ENCODE measurements at places on chromosomes 7 and 10.

- no peak for DNase-seq
These were observed 55.9 kb upstream of the SEMA3A start for GRCh38 chr7:84250452-84250851.

GRCh38 chr7:158263110-158263963 lies 324.3 kb downstream of the PTPRN2 start:
- DNase-seq, result no peak

- DNase-seq, result no peak
These were observed 75.2 kb upstream of the KIF5B start for GRCh38 chr10:32131388-32131787.

- DNase-seq, result no peak
These were observed 698.9 kb downstream of the GRID1 start for GRCh38 chr10:85667638-85668233.

GRCh38 chr10:120336911-120337540 lies 120.0 kb upstream of the PLPP4 start:
- DNase-seq, result peak; percentile 40

DNA sequence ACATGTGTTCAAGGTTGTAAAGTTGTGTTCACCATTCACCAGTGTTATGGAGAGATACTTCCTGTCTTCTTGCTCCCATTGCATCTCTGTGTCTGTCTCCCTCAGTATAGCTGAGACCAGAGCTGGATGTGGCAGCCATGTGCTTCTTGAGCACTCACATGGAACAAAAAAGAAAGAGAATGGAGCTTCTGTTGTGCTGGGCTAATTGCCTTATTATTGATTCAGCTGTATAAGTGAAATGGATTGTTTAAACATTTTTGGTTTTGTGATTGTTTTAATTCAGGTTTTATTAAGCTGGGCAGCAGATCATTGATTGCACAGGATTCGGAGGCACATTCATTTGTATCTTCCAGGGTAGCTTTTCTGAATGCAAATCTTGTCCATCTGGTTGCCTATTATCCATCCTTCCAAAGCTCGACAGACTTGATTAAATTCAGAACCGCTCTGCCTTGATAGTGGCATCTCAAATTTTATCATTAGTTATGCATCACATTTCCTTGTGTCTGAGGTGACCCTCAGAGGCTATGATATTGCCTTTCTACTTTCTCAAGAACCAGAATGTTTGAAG lies 119.9 kb downstream of the CCNY start:
- no peak for DNase-seq

GRCh38 chr7:157433628-157434027 lies 96.8 kb downstream of the DNAJB6 start:
- DNase-seq, result no peak

GRCh38 chr10:97892939-97893338 lies 43.3 kb downstream of the GOLGA7B start:
- DNase-seq, result no peak

DNA sequence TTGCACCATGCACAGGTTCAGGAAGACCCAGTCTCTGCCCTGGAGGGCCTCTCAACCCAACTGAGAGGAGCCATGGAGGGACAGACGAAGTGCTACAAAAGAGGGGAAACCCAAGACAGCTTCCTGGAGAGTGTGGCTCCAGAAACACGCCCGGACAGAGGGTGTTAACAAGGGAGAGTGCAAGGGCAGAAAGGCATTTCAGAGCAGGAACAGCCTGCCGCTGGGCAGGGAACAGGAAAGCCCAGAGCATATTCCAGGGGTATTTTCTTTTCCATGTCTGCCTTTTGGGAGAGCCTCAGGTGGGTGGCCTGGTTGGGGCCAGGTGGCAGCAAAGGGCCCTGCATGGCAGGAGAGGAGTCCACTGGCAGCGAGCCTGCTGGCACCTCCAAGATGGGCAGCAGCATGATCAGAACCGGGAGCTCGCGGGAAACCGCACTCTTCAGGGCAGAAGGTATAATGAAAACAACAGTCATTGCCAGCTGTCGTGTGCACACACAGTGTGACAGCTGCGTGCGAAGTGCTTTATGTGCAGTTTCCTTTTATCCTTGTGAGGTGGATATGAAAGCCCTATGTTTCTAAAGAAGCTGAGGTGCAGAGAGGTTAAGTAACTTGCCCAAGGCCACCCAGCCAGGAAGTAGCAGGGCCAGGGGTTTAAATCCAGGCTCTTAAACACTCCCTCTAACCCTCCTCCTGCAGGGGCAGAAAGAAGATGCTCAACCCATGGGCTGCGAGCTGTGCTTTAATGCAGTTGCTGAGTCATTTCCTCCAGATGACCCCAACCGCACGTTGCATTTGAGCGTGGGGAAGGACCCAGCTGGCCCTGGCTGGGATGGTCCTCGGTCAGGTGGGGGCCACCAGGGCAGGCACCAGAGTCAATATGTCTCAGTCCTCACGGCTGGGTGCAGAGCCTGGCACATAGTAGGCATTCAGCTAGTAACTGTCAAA lies 128.6 kb downstream of the OAT start:
- no peak for DNase-seq

DNA sequence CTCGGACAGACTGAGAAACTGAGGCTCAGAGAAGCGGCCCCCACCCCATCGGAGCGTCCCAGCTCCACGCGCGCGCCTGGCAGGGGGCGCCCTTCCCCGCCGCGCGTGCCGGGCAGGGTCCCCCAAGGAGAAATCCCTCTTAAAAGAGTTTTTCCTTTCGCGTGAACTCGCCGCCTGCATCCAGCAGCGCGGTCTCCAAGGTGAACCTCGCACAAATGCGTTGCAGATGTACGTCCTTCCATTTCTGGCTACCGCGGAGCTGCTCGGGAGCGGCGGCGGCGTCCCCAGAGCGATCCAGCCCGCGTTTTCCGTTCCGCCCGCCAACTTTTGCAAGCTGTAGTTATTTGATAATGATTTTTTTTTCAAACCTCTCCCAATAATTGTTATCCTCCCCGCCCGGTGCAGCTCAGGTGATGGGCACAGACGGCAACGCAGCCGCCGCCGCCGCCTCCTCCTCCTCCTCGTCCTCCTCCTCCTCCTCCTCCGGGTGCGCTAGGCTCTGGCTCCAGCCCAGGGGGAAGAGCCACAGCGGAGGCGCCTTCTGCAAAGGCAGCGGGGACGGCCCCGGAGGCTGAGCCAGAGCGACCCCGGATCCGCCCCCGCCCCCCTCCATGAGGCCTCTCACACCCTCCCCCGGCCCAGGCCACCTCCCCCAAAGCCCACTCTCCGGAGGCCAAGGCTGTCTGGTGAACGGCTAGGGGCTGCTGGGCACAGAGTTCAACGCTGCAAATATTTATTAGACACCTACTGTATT lies 74.0 kb upstream of the CUX1 start:
- peak; percentile 74 for DNase-seq

- DNase-seq, result no peak
These were observed 268.4 kb downstream of the GPR37 start for GRCh38 chr7:124497176-124497575.

GRCh38 chr10:48670978-48671913 lies 13.4 kb upstream of the WDFY4 start:
- DNase-seq, result no peak

DNA sequence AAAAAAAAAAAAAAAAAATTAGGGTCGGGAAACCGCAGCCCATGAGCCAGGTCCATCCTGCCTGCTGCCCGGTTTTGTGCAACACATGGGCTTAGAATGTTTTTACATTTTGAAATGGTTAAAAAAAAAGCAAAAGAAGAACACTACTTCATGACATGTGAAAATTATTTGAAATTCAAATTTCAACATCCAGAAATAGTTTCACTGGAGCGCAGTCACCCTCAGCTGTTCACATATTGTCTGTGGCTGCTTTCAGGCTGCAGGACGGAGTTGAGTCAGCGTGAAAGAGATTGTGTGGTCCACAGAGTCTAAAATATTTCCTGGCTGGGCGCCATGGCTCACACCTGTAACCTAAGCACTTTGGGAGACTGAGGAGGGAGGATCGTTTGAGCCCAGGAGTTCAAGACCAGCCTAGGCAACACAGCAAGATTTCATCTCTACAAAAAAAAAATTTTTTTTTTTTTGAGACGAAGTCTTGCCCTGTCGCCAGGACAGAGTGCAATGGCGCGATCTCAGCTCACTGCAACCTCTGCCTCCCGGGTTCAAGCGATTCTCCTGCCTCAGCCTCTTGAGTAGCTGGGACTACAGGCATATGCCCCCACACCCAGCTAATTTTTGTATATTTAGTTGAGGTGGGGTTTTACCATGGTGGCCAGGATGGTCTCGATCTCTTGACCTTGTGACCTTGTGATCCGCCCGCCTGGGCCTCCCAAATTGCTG lies 63.9 kb upstream of the ECHDC3 start:
- DNase-seq, result no peak

GRCh38 chr7:134649226-134649775 lies 2.6 kb downstream of the BPGM start:
- DNase-seq, result no peak

- DNase-seq, result no peak
These were observed 34.4 kb downstream of the PRF1 start for GRCh38 chr10:70568113-70568512.

DNA sequence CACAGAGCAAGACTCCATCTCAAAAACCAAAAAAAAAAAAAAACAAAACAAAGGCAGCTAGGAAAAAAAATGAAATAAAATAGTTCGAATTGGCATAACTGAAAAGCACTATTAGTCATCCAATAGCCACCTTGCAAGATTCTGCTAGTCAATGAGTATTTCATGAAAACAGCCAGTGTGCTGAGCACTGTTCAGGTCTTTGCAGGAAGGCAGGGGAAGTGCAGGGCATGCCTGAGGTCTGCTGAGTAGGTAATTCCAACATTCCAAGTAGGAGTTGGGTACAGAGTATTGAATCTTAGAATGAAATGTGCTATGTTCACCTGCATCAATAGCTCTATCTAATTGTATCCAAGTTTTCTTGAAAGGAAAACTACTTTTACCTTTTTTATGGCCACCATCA lies 22.9 kb downstream of the ABRAXAS2 start:
- no peak for DNase-seq

DNA sequence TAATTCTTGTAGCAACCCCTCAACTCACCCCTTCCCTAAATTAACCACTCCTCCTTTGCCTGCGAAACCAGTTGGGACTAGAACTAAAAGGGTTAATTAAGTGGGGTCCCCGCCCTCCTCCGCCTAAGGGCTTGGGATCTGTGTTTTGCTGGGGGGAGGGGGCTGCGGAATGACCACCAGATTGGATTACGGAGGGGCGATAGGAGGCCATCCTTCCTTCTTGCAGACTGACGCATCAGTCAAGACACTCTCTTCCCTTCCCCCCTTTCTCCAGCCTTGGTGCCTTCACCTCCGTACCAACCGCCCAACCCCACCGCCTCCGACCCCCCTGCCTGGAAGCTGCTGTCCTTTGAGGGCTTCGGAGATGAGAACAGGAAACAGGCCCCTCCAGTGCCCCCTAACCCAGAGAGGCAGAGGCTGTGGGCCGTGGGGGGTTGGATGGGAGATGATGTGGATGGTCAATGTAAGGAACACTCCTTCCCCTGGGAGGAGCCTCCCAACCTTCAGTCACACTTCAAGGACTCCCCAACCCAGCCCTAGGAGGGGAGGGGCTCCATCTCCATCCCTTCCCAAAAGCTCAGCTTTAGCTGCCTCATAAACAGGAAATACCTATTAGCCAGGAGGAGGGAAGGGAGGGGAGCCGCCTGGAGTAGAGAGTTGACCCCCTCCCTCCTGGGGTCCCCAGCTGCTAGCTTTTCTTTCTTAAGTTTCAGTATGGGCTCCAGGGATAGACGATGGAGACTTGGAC lies 997 bp upstream of the LDB1 start:
- peak; percentile 36 for DNase-seq

GRCh38 chr7:88259656-88260380 lies 40.0 kb upstream of the SRI start:
- DNase-seq, result no peak

DNA sequence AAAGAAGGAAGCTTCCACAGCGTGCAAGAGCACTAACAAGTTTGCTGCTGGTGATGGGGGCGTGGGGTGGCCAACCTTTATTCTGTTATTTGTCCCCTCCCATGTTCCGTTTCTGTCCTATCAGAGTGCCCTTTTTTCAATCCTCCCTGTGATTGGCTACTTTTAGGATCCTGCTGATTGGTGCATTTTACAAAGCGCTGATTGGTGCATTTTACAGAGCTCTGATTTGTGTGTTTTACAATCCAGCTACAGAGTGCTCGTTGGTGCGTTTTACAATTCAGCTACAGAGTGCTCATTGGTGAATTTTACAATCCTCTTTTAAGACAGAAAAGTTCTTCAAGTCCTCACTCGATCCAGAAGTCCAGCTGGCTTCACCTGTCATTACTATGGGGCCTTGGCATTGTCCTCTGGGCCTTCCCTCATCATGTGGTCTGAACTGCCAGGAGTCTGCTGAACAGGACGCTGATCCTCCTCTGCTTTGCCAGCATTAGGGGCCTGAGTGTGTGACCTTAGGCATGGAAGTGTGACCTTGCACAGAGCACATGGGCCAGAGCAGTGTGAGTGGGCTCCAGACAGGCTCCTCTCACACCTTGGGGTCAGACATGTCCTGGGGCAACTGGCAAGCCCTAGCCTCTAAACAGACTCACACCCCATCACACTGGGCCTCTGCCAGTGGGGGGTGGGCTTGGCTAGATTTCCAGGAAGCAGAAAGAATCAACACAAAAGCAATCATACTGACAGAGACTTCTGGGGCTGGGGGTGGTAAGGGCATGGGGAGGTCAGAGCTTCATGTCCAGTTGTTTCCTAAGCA lies 167.4 kb downstream of the PTPN20 start:
- DNase-seq, result no peak

DNA sequence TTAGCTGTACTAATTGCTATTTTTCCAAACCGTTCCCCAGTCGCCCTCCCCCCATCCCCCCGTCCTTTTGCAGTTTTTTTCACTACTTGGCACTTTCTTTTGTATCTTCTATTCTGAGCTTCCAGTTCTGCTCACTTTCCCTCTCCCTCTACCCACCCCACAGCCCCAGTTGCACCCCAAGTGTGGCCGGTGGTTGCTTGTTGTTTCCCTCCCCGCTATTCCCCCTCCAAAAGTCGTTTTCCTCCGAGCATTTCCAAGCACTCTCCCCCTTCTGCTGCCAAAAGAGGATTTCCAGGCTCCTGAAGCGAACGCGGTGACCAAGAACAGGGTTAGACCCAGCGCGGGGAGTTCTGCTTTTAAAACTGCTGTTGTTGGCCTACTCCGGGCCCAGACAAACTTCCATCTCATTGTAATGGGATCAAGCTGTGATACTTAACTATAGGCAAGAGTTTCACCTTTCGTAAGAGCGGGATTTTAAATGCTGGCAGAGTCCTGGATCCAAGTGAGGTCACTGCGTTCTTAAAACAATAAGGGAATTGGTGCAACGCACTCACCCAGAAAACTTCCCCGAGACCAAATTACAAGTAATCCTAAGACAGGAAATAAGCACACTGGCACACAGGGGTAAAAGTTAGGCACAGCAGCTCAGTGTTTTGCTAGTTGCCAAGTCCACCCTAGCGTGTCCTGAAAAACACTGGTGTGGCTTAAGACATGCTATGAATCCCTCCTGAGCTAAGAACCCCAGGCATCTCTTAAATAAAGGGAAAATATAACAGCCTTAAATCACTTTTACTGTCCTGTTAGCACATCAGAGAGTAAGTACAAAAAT lies 1.5 kb upstream of the RGS10 start:
- no peak for DNase-seq

DNA sequence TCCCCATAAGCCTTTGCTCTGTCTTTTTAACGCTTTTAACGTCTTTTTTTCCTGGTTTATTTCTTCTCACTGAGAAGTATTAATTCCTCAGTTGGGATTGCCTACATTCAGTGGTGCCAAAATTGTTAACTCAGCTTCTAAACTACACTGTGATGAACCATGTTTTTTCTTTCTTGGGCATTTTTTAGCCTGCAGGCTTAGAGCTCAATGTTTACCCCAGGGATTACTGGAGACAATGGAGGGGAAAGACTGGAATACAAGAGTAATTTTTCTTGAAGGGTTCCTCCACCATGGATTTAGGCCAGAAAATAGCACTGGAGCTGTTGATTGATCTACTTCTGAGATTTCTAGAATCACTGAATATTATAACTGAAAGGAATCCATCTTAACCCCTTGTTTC lies 19.8 kb downstream of the STAMBPL1 start:
- DNase-seq, result no peak

All from CD4-positive, alpha-beta T cell treated with Interleukin-17A for 1 hour (primary cell).